Astrocyte of the spinal cord (primary cell): ENCODE measurements at places on chromosomes 2 and 18.

DNA sequence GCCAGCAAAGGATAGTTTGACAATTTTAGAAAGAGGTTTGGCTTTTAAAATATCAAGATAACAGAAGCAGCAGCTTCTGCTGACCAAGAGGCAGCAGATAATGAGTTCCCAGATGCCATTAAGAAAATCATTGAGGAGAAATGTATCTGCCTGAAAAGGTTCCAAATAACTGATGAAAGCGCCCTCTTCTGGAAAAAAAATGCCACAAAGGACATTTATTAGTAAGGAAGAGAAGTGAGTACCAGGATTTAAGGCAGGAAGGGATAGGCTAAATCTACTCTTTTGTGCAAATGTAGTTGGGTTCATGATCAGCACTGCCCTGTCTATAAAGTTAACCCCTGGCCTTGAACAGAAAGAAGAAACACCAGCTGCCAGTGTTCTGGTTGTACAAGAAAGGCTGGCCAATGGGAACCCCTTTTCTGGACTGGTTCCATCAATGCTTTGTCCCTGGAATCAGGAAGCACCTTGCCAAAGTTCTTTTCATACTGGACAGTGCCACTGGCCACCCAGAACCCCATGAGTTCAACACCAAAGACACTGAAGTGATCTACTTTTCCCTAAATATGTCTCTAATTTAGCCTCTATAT is 40.6 kb downstream of the DHX57 start:
- peak; percentile 17 for DNase-seq

DNA sequence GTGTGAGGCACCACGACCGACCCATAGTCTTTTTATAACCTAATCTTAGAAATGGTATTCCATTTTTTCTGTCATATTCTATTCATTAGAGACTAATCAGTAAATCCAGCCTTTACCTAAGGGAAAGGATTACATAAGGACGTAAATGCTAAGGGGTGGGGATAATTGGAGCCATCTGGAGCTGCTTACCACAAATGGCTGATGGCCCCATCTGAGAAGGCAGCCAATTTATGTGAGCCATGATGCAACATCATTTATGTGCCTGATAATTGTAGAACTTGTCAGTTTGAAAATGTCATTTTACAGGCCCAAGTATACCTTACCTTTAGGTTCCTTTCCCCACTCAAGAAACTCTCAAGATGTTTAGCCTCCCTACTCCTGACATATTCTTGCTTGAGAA is 44.0 kb downstream of the ARHGEF33 start:
- DNase-seq, result no peak

- DNase-seq, result no peak
Observed at GRCh38 chr2:236935631-236936445, 149.9 kb upstream of the COPS8 start.

DNA sequence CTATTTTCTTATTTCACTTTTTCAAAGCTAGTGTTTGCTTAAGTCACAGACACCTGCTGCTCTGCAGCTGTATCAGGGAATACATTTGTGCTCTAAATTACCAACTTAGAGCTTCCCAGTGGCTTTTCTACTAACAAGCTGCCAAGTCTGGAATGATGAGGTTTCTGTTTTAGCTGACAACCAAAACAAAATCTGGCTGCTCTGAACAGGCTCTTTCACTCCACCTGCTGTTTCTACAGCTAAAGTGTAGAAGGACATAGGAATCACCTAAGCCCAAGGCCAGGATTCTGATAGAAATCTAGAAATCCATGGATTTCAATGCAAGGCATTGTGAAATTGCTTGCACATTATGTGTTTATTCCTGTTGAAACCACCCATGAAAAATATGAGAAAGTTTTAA is 201.2 kb downstream of the SUCLG1 start:
- no peak for DNase-seq

DNA sequence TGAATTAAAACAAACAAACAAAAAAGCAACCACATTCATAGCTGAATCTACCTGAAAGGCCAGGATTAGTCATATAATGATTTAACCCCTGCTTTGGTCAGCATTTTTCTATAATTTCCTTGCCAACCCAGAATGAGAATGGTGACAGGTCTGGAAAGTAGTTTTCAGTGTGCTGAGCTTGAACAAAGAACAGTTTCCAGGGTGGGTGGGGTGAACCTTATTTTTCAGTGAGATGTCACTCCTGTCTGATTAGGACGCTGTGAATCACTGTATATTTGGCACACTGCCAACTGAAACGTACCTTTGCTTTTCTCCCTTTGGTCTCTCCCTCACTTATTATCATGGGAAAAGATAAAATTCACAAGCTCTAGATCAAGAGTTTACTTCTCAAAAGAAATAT is 35.0 kb upstream of the DSC1 start:
- no peak for DNase-seq

DNA sequence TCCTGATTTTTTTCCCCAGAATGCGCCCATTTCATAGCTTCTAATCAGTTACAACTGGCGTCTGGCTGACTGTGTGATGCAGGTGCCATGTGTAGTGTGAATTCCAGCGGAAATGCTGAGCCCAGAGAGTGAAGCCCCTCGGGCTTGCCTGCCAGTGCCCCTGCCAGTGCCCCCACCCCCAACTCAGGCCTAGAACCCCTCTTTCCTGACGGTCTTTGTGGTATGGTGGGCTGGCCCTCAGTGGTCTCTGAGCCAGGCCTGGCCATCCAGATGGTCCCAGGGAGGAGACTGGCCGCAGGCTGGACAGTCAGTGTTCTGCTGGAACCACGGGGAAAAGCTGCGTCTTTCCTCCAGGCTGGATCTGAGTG is 3.1 kb downstream of the RAMP1 start:
- DNase-seq, result no peak

GRCh38 chr2:124437811-124438210 is 412.7 kb downstream of the CNTNAP5 start:
- no peak for DNase-seq

GRCh38 chr2:109185338-109185737 is 56.3 kb downstream of the SH3RF3 start:
- DNase-seq, result peak; percentile 67

- DNase-seq, result peak; percentile 81
Observed at GRCh38 chr2:9914384-9915065, 37.0 kb upstream of the GRHL1 start.

- no peak for DNase-seq
Observed at GRCh38 chr2:191643429-191643828, 34.5 kb upstream of the NABP1 start.

GRCh38 chr2:176585791-176586190 is 316.5 kb downstream of the MTX2 start:
- DNase-seq, result no peak

DNA sequence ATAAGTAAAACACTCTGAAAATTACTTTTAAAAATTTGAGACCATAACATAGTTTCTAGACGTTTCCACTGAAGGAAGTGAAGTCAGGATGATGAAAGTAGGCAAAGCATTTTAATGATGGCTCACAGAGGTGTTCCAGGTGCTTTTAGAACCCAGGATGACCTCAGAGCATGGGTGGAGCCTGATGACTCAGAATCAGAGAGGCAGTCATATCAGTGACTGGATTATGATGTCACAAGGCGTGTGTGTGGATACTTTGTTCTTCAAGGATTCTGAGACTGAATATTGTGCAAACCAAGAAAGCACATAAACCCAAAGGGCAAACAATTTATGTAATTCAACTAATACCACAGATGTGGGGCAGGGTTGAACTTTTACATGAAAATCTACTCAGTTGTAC is 208.0 kb upstream of the FBXO11 start:
- peak; percentile 32 for DNase-seq

GRCh38 chr2:113012436-113013335 is 7.4 kb downstream of the IL36A start:
- DNase-seq, result no peak

DNA sequence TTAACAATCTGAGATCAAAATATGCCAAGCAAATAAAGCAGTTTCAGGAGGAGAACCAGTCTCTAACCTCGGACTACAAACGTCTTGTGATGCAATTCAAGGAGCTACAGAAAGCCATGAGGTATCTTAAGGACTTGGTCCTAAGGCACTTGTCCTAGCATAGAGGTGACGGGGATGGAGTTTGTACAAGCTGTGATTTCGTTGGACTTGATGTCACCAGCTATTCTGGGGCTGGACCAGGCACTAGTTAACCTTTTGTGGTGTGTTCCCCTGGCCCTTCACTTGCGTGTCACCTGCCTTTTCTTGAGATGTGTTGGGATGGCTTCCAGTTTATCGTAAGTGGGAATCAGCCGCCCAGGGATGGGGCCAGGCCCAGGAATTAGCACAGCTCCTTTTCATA is 33.7 kb downstream of the OTOF start:
- no peak for DNase-seq

DNA sequence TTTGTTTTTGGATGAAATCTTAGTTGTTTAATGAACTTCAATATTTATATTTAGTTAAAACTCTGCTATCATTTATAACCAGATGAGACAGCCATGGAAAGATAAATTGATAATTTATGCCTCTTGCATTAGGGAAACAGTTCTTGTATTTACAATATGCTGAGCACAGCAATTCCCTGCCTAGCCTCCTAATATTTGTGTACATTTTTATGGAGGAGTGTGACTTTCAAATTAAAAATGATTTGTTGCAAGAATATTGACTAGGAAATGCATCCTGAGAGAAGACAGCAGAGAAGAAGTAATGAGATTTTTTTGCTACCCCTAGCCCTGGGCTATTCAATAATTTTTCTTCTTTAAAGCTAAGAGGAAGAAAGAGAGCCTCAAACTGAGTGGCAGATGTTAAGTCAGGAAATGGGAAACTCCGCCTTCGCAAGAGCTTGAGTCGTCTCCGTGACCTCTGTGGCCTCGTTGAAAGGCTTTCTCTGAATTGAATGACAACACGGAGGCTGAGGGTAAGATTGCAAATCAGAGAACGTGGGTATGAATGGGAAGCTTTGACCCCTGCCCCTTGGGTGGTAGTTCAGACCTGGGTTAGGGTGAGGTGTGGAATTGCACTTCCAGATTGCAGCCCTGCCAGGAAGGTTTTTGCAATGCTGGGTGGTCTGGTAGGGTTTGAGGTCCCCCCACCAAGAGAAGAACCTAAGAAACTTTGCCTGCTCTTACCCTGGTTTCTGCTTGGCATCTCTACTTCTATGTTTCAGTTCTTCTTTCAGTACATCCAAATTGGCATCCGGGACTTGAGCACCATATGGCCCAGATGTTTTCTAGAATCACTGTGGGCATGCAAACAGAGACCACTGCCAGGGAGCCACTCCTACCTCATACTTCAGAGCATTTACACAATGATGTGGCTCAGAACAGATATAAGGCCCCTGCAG is 210.3 kb upstream of the RBMS1 start:
- no peak for DNase-seq
